ENCODE measurements at places on chromosomes 5 and 9.

DNA sequence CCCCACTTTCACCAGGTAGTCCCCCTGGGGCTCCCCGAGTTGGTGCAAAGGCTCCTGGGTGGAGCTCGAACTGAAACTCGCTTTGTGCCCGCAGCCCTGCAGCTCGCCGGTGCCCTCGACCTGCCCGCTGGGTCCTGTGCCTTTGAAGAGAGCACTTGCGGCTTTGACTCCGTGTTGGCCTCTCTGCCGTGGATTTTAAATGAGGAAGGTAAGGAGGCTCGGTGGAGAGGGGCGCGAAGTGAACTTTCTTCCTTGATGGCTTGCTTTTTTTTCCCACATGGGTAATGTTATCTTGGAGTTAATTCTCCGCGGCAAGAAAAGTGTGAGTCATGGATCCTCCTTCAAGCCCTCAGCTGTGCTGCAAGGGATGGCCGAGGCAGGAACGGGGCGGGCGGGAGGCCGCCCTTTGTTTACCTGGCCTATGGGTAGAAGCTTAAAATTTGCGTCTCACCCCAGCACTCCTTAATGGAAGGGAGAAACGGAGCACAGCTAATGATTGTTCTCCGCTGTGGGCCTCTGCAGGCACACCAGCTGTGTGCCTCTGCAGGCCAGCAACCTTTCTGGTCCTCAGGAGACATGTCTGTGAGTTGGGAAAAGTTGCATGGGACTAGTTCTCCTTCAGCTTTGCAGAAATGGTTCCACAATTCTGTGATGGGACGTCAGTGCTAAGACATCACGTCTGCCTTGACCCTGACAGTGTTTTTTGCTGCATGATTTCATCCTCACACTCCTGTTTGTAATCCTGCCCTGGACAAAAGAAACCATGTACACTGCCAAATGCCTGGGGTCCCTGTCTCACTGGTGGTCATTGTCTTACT is 1.1 kb downstream of the MAMDC2 start:
- no peak for DNase-seq

GRCh38 chr9:135939351-135940265 is 21.6 kb downstream of the UBAC1 start:
- DNase-seq, result no peak

DNA sequence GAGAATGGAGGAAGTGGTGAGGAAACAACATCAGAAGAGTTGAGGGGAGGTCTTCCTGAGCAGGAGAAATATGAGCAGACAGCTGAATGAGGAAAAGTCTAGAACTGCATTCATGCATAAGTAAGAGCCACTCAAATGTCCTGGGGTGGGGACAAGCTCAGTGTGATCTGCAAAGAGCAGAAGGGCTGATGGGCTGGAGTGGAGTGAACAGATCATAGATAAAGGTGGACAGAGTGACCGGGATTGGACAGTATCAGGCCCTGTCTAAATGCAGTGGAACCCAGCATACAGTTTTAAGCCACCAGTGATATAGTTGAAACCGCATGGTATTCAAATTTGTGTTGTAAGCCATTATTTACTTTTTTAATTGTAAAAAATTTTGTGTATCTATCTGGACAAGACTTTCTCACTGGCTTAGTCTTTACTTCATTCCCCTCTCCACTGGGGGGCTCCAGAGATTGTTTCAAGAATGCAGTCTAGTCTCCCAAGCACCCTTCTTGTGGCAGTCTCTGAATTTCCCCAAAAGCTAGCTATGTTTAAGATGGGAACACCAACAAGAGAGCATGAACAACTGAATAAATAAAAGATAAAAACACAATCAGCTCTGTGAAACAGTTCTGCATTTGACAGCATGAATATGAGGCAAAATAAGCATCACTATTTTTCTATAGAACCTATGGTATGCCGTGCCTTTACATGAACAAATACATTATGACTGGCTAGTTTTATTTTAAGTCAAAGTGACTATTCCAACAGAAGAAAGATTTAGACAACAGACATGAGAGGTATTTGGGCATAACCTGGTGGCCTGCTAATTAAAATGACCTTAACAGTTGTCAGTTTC is 10.7 kb upstream of the STK32A start:
- peak; percentile 24 for DNase-seq

DNA sequence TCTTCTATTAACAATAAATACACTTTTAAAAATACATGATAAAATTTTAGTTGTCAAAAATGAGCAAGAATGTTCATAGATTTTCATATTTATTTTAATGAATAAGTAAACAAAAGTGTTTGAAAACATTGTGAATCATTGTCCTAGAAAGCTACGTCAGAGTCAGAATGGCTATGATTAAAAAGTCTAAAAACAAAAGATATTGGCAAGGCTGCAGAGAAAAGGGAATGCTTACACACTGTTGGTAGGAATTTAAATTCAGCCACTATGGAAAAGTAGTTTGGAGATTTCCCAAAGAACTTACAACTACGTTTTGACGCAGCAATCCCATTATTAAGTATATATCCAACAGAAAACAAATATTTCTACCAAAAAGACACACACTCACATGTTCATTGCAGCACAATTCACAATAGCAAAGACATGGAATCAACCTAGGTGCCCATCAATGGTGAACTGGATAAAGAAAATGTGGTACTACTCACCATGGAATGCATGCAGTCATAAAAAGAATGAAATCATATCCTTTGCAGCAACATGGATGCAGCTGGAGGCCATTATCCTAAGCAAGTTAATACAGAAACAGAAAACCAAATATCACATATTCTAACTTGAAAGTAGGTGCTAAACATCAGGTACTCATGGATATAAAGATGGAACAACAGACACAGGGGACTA is 49.2 kb upstream of the FBXL17 start:
- no peak for DNase-seq

- DNase-seq, result no peak
Measured at GRCh38 chr5:74231697-74232096, 408.8 kb downstream of the ENC1 start.

DNA sequence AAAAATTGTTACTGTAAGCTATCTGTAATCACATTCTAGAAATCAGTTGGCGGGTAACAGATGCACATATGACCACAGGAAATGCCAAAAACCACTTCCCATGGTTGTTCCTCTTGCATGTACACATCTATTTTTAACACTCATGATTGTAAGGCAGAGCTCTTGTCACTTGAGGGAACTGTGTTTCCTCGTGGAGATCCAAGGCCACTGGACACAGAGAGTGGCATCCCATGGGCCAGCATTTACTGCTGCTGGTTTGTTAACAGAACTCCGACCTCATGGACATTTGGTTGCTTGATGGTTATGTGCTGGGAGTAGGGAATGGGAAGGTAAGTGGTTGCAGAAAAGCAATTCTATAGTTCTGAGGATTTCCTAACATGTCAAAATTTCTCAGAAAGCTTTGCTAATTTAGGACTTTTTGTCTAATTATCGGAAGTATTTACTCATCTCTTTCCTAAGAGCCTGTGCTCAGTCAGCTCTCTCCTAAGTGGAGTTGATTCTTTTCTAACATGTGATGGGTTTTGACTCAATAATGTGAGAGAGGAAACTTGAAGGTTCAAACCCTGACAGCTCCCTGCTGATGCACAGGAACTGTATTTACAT is 202.0 kb upstream of the NR3C1 start:
- DNase-seq, result no peak

- no peak for DNase-seq
Measured at GRCh38 chr5:96157841-96158291, 196.2 kb upstream of the ELL2 start.

DNA sequence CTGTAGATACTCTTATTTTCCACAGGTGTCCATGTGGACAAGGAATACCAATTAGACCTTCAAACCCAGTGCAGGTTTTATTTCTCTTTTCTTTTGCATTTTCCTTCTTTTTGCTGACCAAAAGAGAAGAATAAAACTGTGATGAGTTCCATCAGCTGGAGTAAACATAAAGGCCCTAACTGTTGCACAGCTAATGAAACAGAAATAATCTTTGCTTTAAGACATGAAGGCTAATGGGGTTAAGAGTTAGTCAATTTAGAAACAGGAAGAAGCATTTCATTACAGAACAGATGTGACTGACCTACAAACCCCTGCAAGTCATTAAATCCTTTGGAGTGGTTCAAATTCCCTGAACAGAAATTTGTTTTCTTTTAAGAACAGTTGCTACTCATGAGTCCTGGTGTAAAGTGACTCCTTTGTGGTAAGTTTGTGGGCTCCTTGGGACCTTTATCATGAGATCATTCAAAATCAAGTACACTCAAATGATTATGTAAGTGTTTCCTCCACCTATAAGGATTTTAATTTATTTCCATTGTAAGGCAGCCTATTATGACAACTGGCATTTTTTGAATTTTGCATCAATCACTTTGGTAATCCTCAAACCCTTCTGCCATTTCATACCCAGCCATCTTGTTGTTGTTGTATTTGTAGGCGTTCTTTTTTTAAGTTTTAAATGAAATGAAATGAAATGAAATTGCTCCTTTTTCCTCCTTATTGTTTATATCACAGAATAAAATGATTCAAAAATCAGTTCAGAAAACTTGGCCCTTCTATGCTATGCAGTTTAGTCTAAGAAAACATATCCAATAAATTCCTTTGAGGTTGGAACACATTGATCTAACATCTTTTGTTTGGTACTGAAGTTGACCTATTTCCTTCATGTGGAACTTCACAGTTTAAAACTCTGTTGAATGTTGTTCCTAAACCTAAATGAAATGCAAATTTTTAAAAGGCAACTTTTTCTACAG is 1.3 kb downstream of the MINAR2 start:
- no peak for DNase-seq

GRCh38 chr9:132672413-132672690 is 2.1 kb downstream of the GTF3C4 start:
- no peak for DNase-seq

DNA sequence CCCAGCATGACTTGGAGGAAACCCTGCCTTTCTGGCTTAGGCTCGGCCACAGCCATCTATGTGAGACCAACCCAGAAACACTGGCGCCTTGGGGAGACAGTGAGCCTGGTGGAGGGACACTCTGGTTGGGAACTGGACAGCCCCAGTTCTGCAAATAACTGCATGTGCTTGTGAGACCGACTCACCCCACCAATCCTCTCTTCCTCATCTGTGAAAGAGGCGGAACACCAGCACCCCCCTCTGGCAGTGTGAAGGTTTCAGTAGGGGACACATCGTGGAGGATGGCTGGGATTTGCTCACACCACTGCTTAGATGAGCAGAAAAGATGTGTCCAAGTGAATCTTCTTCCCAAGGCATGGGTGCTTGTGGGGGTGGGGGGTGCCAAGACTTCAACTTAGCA is 43.4 kb upstream of the N4BP3 start:
- DNase-seq, result no peak

DNA sequence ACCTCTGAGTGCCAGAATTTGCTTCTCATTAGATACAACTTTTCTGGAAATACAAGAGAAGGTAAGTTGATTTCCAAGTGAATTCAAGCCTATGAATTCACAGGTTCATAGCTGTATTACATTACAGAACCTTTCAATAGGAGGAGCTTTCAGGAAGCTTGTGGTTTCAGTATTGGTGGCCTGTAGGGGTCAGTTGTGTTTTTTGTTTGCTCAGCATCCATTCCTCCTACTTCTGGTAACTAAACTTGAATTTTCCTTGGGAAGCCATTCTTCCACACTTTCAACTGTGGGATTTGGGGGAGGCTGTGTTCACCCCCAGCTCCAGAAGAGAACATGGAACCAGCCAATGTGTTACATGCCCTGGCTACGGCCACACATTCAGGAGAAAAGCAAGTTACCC is 5.6 kb upstream of the CYSTM1 start:
- no peak for DNase-seq

- DNase-seq, result no peak
Measured at GRCh38 chr9:95450171-95451064, 66.4 kb downstream of the PTCH1 start.

DNA sequence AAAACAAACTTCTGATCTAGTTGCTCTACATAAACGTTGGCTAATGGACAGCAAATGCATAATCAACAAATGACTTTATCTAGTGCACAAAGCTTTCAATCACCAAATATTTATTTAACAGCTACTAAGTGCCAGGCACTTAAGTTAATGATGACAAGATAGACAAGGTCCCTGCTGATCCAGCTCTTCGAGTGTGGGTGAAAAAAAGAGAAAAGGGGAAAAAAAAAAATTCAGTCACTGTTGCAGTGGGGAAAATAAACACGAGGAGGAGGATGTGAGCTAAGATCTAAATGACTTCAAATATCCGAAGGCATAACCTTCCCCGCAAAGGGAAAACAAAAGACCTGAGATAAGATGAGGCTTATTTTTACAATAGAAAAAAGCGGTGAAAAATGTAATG is 9.6 kb downstream of the PSIP1 start:
- DNase-seq, result no peak

GRCh38 chr9:77705636-77706035 is 57.5 kb upstream of the GNA14 start:
- no peak for DNase-seq

DNA sequence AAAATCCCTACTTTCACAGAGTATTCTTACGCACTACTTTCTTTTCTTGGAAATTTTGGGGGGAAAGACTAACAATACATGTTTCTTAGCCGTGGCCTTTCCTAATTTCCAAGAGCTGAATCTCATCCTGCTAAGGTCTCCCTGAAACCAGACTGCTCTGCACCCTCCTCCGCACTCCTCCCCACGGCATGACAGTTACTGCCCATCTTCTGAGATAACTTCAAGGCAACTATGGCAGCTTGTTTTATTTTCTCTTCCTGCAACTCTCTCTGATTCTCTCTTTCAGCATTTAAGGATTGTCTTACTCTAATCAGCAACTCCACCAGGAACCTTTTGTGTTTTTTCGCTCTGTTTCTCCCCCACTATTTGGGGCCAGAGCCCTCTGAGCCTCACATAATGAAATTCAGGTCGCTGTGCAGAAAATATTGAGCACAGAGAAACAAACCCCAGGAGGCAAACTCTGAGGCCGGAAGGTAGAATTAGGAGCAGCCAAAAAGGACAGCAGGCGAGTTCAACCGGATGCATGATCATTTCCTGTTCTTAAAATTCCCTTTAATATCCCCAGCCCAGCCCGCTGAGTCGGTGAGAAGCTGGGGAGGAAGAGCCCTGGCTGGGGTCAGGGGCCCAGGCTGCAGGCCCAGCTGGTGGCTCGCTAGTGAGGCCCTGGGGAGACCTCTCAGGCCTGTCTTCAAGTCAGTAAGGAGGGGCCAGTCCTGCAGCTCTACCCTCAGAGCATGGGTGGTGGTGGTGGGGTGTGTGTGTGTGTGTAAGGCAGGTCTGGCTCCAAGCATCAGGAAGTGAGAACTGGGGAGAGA is 213.6 kb upstream of the S1PR3 start:
- no peak for DNase-seq

DNA sequence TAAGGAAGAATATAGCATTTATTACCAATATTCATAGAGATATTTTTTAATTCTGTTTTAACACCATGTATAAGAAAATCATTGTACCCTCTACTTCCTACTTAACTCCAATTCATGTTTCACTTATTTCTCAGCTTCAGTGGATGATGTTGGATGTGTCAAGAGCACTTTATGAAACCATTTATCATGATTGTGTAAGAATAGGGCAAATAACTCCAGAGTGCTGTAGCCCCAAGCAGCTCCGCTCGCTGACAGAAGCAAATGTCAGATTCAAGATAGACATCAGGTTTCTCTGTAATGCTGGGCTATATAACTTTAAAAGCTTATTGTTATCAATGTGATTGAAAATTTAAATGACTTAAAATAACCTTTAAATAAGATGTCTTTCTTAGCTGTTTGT is 50.4 kb downstream of the MAST4 start:
- no peak for DNase-seq
